ENCODE measurements at places on chromosomes 16 and 17. TPM values are rescaled to one million over a fixed set of nuclear protein-coding genes. Genes with fewer than 3 reads are reported as not detected.

The C17orf67 gene
- 18.1 TPM for total RNA-seq

The CSF3 gene
- not detected for total RNA-seq

The BBS2 gene
- total RNA-seq = 29.0 TPM

The MEIOB gene
- total RNA-seq = not detected

Measured in lung microvascular endothelial cell (primary cell).